ENCODE measurements at places on chromosomes 13 and 19. TPM values are rescaled to one million over a fixed set of nuclear protein-coding genes. Genes with fewer than 3 reads are reported as not detected.

DNA sequence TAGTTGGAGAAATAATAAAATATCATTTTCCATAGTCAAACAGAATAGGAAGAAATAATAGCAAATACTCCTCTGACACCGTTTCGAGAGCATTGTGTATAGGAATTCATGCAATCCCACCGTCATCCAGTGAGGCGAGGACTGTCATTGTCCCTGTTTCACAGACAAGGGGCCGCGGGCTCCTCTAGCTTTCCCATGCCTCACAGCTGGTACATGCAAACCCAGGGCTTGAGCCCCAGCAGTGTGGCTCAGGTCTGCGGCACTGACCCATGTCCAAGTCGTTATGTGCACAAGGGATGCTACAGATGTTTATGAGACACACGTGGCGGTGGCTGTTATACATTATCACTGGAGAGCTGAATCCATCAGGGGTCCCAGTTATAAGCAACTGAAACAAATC is 18.5 kb upstream of the ATP11A start:
- DNase-seq = no peak

GRCh38 chr19:50292216-50292827 is 36.9 kb downstream of the KCNC3 start:
- DNase-seq = no peak

- DNase-seq = no peak
Observed at GRCh38 chr13:51579676-51580075, 4.6 kb upstream of the WDFY2 start.

- no peak for DNase-seq
Observed at GRCh38 chr13:107681600-107681999, 533.7 kb downstream of the LIG4 start.

GRCh38 chr13:103370790-103371189 is 304.6 kb upstream of the SLC10A2 start:
- no peak for DNase-seq

DNA sequence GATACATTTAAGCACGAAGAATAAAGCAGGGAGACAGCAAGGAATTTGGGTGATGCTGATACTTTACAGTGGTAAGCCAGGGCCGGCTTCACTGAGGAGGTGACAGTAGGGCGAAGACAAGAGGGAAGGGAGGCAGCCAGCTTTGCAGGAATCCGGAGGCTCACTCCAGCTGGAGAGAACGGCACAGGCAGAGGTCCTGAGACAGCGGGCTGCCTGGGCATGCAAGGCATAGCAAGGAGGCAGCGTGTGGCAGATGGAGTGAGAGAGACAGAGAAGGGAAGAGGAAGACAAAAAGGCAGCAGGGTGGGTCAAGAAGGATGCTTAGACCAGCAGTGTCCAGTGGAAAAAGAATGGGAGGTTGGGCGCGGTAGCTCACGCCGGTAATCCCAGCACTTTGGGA is 83.2 kb upstream of the WASF3 start:
- DNase-seq = no peak

DNA sequence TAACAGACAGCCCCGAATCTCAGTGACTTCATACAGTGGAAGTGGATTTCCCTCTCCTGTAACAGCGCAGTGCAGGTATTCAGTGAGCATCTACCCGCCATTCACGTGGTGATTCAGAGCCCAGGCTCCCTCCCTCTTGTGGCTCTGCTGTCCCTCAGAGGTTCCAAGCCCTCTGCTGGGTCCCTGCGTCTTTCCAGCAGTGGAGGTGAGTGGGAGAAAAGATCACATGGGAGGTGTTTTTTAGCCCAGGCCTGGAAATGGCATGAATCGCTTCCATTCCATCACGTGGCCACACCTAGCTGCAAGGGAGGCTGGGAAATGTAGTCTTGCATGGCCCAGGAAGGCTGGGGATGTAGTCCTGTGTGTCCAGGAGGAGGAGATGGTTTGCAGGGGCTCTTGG is 61.4 kb downstream of the DPF1 start:
- no peak for DNase-seq

DNA sequence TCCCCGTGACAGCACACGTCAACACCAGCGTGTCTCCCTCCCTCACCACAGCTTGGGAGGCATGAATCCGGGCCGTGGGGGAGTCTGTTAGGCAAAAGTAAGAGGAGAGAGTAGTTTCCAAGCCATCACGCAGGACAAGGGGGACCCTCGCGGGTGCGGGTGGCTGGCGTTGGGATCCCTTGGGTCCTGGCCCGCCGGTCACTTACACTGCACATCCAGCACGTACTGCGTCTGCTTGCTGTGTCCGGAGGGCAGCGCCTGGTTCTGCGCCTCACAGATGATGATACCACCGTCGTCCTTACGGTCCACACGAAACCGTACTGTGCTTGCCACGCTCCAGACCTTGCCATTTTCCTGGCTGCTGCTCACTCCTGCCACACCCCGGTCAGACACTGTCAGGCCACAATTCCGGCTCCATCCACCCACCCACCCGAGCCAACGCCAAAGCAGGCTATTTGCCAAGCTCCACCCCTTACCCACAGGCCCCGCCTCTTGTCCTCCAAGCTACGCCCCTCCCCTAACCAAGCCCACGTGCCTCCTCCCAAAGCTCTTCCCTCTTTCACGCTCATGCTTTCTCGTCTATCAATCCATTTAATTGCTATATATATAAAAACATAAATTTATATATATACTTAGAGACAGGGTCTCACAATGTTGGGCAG is 6.6 kb upstream of the ZNF428 start:
- DNase-seq = no peak

- DNase-seq = no peak
Observed at GRCh38 chr19:4266253-4267000, 12.6 kb upstream of the SHD start.

- no peak for DNase-seq
Observed at GRCh38 chr19:11693505-11694499, 44.9 kb downstream of the ZNF823 start.

GRCh38 chr19:14406645-14407401 is 12.3 kb downstream of the DDX39A start:
- no peak for DNase-seq

- DNase-seq = no peak
Observed at GRCh38 chr19:45162608-45163143, 1.9 kb upstream of the NKPD1 start.

DNA sequence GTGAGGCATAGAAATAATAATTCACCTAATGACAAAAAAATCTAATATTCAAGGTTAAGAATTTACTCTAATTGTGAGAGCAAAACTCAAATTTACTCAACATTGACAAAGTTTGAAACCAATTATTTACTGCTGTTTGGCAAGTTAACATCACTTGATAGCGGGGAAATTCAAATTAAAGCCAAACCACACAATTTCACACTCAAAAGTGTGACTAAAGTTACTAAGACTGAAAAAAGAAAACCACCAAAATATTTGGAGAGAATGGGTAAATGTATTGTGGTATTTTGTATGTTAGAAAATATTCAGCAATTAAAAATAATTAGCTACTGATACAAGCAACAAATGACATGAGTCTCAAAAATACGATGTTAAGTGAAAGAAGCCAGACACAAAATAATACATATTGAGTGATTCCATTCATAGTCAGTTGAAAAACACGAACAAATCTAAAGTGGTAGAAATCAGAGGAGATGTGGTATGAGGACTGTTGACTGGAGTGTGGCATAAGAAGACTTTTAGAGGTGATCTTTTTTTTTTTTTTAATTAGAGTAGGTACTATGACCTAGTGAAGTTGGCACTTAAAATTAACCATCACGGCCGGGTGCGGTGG is 541.4 kb upstream of the ATXN8OS start:
- no peak for DNase-seq

DNA sequence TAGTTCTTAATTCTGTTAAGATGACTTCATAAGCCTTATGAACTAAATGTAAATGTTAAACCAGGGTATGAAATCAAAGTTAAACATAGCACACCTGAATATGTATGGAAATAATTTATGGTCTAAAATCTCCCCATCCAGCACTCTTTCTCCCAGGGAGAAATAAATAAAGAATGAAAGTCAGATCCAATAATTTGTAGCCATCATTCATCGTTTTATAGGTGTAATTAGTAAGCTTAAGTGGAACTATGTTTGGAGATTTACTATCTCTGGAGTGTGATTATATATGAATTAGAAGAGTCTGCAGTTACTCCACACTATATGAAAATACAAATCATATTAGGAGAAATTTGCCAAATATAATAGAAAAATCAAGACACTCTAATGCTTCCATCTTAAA is 405.1 kb downstream of the DACH1 start:
- no peak for DNase-seq

- no peak for DNase-seq
Observed at GRCh38 chr13:91580749-91581148, 182.3 kb downstream of the GPC5 start.

DNA sequence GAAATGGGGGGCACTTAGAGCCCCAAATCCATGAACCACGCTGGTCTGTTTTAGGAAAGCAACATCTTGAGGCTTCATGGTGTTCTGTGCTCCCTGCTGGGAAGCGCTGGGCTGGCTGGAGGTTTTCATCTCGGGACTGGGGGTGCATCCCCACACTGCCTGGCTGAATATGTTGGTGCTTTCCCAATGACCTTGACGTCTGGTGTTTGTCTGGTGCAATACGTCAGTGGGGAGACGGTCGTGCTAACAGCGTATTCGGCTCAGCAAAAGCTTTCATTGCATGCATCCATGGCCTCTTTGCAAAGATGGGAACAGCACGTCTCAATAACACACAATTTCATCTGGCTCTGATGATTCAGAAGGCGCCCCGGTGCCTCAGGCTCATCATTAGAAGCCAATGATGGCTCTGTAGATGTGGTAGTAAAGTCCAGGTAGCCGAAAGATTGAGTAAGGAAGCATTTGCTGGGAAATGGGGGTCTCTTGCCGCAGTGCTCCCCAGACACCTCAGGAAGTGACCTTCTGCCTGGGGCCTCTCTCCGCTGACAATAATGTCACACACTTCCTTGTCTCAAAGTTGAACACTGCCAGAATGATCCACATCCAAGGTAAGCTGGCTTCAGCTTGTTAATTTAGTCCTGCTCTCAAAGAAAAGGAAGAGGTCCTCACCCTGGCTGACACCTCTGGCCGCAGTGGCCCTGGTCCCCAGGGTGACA is 97.7 kb downstream of the ING1 start:
- no peak for DNase-seq

GRCh38 chr13:69755101-69755500 is 352.5 kb upstream of the ATXN8OS start:
- DNase-seq = no peak

- DNase-seq = peak; percentile 16
Observed at GRCh38 chr13:21344662-21345176, 114.4 kb downstream of the ZDHHC20 start.

The CHAF1A gene
- 5.4 TPM for total RNA-seq

The ZNF557 gene
- total RNA-seq = 5.0 TPM

The PRRG2 gene
- total RNA-seq = 0.83 TPM

The CLDND2 gene
- total RNA-seq = 2.5 TPM

The CATSPERD gene
- total RNA-seq = not detected

All from right cardiac atrium (tissue), 5 donors.